Peyer's patch (tissue), 4 donors: ENCODE measurements at places on chromosomes 4 and X. TPM values are rescaled to one million over a fixed set of nuclear protein-coding genes. Genes with fewer than 3 reads are reported as not detected.

DNA sequence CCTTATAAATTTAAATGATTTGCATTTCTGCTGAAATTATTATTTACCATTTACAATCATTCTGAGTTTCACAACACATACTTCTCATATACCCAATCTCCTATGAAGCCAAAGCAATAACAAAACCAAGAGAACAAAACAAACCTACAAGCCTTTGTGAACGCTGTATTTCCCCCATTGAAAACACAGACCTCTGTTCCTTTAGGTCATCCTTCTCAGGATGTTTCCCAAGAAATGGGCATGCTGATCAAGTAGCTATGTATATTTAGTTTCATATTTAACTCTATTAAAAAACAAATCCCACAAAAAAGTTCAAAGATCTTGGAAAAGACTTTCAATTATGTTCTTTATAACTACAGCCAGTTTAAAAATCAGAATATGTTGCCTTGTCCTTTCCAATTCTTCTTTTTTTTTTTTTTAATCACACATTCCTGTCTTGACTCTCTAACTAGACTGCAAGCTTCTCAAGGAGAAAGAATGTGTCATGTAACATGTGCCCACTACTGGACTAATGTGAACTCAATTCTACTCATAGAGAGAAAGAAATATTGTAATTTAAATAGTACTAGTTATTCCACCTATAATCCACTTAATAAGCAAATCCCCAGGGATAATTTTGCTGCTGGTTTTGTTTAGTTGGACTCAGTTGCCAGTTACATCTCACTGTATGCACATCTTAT lies 84.3 kb upstream of the PRSS48 start:
- no peak overlapping the region for H3K27ac ChIP-seq
- no peaks in the 10 kb centered on the region for H3K27me3 ChIP-seq
- no peaks in the 10 kb centered on the region for H3K36me3 ChIP-seq
- H3K4me1 ChIP-seq, result no peaks in the 10 kb centered on the region
- no peak overlapping the region for H3K4me3 ChIP-seq
- DNase-seq, result no peak

GRCh38 chr4:186762361-186762760 lies 38.7 kb upstream of the FAT1 start:
- H3K27ac ChIP-seq, result no peak overlapping the region
- no peak overlapping the region for H3K4me3 ChIP-seq
- no peaks in the 10 kb centered on the region for H3K4me1 ChIP-seq
- no peaks in the 10 kb centered on the region for H3K27me3 ChIP-seq

DNA sequence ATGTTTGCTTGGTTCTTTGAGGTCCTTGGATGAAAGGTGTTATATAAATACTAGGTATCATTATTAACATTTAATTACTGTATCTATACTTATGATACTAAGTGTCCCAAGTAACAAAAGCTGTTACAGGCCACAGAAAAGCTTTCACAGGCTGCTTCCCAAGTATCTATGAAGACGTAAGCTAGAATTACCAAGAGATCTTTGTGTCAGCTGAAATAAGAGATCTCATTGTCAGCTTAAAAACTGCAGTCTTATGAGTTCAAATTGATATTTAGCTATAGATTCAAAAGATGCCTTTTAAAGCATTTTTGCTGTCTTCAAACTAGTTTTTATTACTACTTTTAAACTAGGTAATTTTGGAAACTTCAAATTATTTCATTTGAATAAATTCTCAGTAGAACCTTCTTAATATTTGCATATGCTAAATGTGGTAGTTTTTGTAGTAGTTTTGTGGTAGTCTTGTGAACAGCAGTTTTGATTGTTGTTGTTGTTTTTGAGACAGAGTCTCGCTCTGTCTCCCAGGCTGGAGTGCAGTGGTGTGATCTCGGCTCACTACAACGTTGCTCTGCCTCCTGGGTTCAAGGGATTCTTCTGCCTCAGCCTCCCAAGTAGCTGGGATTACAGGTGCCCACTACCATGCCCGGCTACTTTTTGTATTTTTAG lies 170.0 kb upstream of the RPL34 start:
- DNase-seq, result no peak
- H3K27ac ChIP-seq, result no peak overlapping the region
- H3K36me3 ChIP-seq, result no peaks in the 10 kb centered on the region
- H3K4me3 ChIP-seq, result no peak overlapping the region
- H3K27me3 ChIP-seq, result no peaks in the 10 kb centered on the region

DNA sequence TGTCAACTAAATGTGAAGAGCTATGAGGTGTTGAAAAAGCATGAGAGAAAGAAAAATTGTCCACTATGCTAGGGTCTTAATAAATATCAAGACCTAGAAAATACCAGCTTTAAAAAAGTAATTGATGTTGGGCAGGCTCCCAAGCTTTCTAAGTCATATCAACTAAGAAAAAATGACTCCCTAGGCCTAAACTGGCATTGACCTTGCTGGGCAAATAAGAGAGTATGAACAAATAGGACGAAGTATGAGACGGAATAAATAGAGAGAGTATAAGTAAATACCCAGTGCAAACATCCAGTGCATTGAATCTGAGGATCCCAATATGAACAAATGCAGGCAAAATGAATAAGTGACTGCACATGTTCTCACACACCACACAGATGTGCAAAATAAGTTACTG lies 3.2 kb downstream of the KDR start:
- no peaks in the 10 kb centered on the region for H3K4me1 ChIP-seq
- no peaks in the 10 kb centered on the region for H3K36me3 ChIP-seq
- no peaks in the 10 kb centered on the region for H3K27me3 ChIP-seq
- no peak overlapping the region for H3K27ac ChIP-seq
- no peak for DNase-seq

DNA sequence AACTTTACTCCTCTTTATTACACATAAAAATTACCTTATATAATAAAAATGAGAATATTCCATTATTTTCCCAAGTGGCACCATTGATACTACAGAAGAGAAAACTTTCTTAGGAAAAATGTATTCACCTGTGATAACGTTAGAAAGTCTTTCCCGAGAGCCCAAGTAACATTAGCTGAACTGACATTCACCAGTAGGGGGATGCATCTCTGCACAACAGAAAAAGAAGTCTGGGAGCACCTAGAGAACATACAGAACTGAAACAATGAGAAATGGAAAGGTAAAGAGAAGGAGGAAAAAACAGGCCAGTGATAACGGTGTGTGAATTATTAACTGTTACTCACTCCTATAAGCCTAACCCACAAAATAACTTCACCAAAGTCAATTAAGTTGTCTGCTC lies 423.3 kb downstream of the CENPC start:
- no peaks in the 10 kb centered on the region for H3K36me3 ChIP-seq
- no peaks in the 10 kb centered on the region for H3K27me3 ChIP-seq
- DNase-seq, result no peak
- H3K4me3 ChIP-seq, result no peak overlapping the region
- no peak overlapping the region for H3K27ac ChIP-seq

MYOZ2 gene
- not detected for total RNA-seq

FREM3 gene
- not detected for total RNA-seq
